ENCODE measurements at places on chromosomes 1 and 21. TPM values are rescaled to one million over a fixed set of nuclear protein-coding genes. Genes with fewer than 3 reads are reported as not detected.

The CRNN gene
- not detected for total RNA-seq

The ZMYM4 gene
- total RNA-seq: 95.8 TPM

The SV2A gene
- 21.8 TPM for total RNA-seq

The LRRC71 gene
- not detected for total RNA-seq

The CYP4Z1 gene
- not detected for total RNA-seq

The RAB42 gene
- 2.1 TPM for total RNA-seq

The BRDT gene
- total RNA-seq: not detected

The NIBAN1 gene
- total RNA-seq: 11.0 TPM

The CTPS1 gene
- 38.5 TPM for total RNA-seq

The PCP4 gene
- 2.0 TPM for total RNA-seq

The ST6GALNAC3 gene
- total RNA-seq: 17.5 TPM

The CD164L2 gene
- not detected for total RNA-seq

The HTR6 gene
- not detected for total RNA-seq

The VASH2 gene
- total RNA-seq: 15.8 TPM

The MXRA8 gene
- 24.3 TPM for total RNA-seq

The CAMSAP2 gene
- 30.4 TPM for total RNA-seq

The CHML gene
- 19.9 TPM for total RNA-seq

The LAMC2 gene
- total RNA-seq: 4.5 TPM

The FCMR gene
- not detected for total RNA-seq

The SLAMF7 gene
- not detected for total RNA-seq

The DAB1 gene
- 4.8 TPM for total RNA-seq

The ADGRB2 gene
- 5.5 TPM for total RNA-seq

The PGBD5 gene
- total RNA-seq: 16.2 TPM

The LGR6 gene
- total RNA-seq: 0.47 TPM

The KCNE1 gene
- 0.53 TPM for total RNA-seq

The WNT9A gene
- 1.2 TPM for total RNA-seq

The LCE3D gene
- not detected for total RNA-seq

The CNTN2 gene
- total RNA-seq: not detected

The LCK gene
- total RNA-seq: 1.2 TPM

The CFHR1 gene
- not detected for total RNA-seq

The VHLL gene
- total RNA-seq: not detected

The OTUD7B gene
- 29.1 TPM for total RNA-seq

The ANKRD35 gene
- 0.31 TPM for total RNA-seq

The OR2L13 gene
- total RNA-seq: not detected

The LCE3E gene
- total RNA-seq: not detected

The GJA5 gene
- total RNA-seq: not detected

The PLA2G2D gene
- total RNA-seq: not detected

The MAP3K21 gene
- total RNA-seq: 13.1 TPM

The FALEC gene
- not detected for total RNA-seq

The LIN28A gene
- 80.2 TPM for total RNA-seq

The AIRE gene
- not detected for total RNA-seq

The B3GALT2 gene
- 0.79 TPM for total RNA-seq

The CSF3R gene
- total RNA-seq: 5.5 TPM

The FTCD gene
- 49.3 TPM for total RNA-seq

The SPRR2B gene
- not detected for total RNA-seq

The DNAJC6 gene
- 7.1 TPM for total RNA-seq

The KCNH1 gene
- total RNA-seq: 0.22 TPM

The SLC27A3 gene
- total RNA-seq: 29.5 TPM

The LCE2A gene
- not detected for total RNA-seq

The ADPRS gene
- total RNA-seq: 28.4 TPM

The ZNF691 gene
- 18.1 TPM for total RNA-seq

The TPTE gene
- total RNA-seq: not detected

The CD1B gene
- not detected for total RNA-seq

All from progenitor cell of endocrine pancreas (in vitro differentiated cells).